ENCODE measurements at places on chromosomes 13 and 19.

DNA sequence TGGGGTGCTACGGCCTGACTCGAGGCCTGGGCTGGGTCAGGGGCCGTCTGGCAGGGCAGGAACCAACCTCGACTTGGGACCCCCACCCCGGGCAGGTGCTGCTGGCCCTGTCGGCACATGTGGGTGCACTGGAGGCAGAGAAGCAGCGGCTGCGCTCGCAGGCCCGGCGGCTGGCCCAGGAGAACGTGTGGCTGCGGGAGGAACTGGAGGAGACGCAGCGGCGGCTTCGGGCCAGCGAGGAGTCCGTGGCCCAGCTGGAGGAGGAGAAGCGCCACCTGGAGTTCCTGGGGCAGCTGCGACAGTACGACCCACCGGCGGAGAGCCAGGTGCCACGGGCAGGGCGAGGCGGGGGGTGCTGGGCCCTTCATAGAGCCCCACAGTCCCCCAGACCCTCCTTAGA, 5.9 kb downstream of the KLC3 start:
- no peak for DNase-seq

- no peak for DNase-seq
Measured at GRCh38 chr19:29521291-29522075, 4.3 kb upstream of the VSTM2B start.

DNA sequence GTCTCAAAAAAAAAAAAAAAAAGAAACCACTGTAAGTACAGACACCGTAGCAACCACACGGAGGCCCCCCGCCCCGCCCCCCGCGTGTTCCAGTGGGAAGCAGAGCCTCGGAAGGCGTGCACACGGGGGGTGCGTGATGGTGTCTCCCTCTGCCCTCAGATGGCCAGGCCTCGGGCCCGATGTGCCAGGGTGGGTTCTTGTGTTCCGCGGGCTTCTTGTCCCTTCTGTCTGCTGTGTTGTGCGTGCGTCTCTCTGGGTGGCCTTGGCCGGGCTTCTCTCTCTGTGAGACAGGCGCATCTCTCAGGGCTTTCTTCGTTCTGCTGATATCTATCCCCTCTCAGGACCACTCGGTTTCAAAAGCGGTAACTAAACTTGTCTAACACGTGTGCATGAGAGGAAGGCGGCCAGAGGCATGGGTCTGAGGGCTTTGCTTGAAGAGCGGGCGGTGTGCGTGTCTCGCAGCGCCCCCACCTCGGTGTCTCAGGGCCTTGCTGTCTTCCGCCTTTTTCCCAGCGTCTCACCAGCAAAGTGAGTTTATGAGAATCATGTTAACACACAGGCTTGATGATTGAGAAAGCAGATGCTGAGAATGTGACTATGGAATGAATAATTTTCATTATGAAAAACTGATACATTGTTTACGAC, 12.6 kb downstream of the ATP11A start:
- no peak for DNase-seq

DNA sequence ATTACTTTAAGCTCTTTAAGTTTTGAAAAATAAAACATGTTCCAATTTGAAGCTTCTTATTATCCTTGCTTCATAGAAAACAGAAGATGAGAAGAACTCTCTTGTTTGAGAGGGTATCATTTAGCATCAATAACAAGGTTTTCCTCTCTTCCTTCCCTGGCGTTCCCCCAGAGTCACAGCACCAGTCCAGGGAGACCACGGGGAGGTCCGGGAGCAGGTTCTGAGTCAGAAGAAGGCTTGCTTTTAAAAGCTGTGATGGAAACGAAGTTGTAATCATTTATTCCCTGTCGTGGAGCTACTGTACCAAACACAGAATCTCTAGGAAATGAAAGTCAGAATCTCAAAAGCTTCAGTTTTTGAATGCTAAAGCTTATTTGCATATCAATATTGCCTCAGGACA, 174.0 kb upstream of the LSM14A start:
- no peak for DNase-seq

- no peak for DNase-seq
Measured at GRCh38 chr19:38975861-38976271, 324 bp upstream of the FBXO17 start.

GRCh38 chr19:46270521-46271256, 26.2 kb upstream of the HIF3A start:
- no peak for DNase-seq

- no peak for DNase-seq
Measured at GRCh38 chr19:35975608-35976214, 19.3 kb upstream of the SDHAF1 start.

GRCh38 chr13:22862478-22862877, 318.3 kb upstream of the SGCG start:
- no peak for DNase-seq

DNA sequence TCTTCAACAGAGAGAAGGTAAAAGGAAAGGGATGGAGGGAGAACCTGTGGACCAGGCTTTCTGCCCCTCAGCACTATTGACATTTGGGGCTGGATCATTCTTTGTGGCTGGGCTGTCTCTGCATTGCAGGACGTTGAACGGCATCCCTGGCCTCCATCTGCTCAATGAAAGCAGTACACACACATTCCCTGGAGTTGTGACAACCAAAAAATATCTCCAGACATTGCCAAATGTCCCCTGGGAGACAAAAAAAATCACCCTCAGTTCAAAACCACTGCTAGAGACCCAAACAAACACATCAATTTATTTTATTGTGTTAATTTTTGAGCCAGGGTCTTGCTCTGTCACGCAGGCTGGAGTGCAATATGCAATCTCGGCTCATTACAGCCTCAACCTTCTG, 43.3 kb downstream of the INSR start:
- no peak for DNase-seq

DNA sequence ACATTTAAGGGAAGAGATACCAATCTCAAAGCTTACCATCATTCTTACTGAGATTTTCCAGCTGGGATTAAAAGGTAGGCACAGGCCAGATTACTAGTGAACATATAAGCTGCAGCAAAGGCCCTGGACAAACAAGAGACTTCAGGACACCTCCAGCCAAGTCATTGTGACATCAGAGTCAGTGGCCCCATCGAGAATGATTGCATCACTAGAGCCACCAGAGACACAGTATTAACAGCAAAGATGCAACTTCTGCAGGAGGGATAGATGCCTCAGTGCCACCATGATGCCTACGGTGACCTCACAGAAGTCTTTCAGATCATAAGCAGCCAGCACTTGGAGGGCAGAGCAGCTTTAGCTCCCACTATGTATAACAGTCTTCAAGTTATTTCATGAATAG, 8.6 kb downstream of the RUBCNL start:
- no peak for DNase-seq

DNA sequence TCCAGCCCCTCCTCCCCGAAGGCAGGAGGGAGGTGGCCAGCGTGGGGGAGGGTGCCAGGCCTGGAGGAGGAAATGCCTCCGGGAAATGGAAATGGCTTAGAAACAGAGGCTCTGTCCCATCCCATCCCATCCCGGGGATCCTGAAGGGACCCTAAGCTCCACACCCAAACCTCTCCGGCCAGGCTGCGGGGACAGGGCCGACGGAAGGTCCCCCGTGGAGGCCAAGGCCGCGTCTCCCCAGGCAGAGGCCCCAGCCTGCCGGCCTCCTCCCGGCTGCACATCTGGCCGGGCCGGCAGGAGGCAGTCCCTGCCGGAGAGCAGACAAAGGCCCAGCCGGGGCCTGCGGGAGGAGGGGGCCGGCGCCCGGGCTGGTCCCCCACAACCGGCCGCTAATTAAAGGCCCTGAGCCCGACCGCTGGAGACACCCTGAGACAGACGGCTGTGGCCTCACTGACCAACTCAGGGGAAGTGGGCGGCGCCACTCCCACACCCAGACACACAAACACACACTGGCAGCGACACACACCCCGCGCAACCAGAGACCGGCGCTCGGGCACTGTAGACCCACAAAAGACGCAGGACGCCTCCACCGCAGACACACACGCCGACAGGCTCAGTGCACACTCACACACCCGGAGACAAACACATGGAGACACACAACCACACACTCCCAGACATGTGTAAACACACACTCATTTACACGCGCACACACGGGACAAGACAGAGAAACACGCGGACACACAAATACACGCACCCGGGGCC, 1.1 kb downstream of the ADAMTS10 start:
- peak; percentile 85 for DNase-seq

GRCh38 chr13:49388091-49388635, 55.7 kb downstream of the CAB39L start:
- no peak for DNase-seq

DNA sequence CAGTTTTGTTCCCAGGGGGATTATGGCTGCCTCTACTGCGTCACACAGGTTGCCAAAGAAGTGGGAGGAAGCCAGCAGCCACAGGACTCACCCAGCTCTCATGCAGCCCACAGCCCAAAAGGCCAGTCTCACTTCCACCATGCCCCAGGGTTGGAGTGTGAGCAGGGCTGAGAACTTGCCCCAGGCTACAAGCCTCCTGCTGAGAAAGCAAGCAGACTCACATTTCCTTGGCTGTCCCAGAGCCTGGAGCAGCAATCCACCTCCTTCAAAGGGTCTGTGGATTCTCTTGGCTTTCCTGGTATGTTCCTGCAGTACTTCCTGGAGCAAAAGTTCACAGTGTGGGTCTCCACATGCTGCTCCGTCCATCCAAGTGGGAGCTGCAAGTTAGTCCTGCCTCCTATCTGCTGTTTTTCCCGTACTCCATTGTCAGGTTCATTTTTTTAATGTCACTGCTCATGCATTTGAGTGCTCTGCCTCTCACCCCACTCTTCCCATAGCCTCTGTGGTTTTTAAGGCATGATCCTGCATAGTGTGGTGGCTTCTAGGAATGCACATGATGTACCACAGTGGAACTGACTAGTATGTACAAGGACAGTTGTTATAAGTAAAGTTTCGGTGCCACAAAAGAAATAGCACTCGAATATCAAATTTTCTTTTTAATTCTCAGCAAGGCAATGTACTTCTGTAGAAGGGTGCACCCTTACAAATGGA, 56.2 kb upstream of the ARHGEF7 start:
- no peak for DNase-seq
